Stimulated activated CD8-positive, alpha-beta memory T cell treated with anti-CD3 and anti-CD28 coated beads, Interleukin-12 subunit alpha, Interleukin-12 subunit beta, amount 100 ng/mL, for 1 hour (primary cell): ENCODE measurements at places on chromosomes 2 and 18.

DNA sequence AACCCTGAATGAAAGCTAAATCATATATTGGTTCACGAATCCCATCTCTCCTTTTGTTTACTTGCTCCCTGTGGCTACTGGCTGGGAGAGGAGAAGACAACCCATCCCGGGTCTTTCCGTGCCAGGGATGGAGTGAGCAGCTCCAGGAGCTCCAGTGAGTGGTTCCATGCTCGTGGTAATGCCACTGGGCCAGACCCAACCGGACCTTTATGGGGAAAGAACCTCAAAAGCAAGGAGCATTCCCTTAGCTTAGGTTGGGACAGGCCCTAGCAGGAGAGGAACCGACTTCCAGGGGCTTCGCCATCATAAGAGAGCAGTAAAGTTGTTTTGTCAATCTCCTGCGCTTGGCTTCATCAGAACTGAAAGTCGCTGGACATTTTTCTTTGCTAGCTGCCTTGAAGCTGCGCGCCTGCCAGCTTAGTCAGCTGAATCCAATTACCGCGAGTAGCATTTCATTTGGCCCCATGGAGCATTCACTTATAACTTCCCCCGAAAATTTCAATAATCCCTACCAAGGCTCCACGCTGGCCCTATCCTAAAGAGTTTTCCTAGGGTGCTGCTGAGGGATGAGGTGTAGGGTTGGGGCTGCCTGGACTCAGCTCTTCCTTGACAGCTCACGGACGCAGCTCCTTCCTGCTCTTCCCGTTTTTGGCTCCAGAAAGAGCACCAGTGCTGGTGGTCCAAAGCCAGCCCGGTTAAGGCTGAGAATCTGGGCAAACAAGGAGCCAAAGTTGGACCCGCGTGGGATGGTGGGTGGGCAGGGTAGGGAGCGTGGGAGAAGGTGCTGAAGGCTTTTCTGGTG, 4.9 kb downstream of the HOXD3 start:
- DNase-seq, result no peak

- DNase-seq, result no peak
These were observed 158.4 kb downstream of the SH3RF3 start for GRCh38 chr2:109287413-109287812.

DNA sequence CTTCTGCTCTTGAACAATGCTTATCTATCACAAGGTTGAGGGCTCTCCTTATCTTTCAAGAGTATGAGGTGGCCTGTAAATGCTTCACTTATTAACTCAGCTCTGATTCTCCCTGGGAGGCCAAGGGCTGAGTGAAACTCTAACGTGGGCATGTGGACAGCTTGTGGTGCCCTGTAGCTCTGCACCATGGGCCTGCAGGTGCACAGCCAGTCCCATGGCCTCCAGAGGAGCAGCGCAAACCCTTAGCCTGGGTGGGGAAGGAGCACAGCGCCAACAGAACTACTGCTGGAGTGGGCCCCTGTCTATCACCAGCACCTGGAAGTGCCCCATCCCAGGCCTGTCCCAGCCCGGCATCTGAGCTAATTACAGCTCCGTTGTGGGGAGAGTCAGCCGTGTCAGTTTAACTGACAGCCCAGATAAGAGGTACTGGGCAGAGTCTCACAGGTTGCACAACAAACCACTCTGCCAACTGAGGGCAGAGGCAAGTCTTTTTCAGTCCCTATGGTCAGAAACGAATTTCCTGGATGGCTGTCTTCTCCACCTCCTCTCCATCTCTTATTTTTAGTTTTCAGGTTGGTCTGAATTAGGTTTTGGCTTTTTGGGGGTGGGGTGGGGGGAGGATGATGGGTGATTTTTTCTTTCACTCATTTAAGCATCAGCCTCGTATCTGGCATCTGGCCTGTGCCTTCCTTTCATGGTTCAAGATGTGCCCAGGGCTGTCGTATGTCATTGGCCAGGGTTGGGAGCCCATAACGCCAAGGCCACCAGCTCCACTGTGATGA, 219.5 kb downstream of the BCL2 start:
- DNase-seq, result no peak

- DNase-seq, result no peak
These were observed 105.5 kb upstream of the CCDC68 start for GRCh38 chr18:55064760-55065159.

DNA sequence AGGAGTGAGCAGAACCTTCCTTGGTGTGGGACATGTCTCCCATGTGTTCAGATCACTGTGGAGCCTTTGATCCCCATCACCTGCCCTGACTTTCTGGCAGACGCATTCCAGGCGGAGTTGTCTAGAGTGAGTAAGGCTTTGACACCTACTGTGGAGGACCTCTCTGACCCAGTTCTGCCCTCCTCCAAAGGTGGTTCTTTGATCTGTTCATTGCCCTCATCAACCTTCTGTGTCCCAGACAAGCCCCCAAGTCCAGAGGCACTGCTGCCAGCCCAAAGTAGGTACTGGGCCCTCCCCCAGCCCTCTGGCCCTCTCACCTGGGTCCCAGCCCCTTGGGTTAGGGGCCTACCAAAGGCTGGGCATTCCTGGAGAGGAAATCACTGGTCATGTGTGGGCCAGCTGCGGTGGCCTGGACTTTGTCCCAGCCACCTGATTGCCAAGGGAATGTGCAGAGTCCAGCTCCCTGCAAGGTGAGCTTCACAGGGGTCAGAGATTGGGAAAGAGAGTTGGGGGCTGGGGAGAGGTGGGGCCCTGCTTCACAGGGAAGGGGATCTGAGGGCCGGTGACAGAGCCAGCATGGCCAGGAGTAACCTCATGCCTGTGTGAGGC, 12.1 kb upstream of the FAHD2A start:
- no peak for DNase-seq

DNA sequence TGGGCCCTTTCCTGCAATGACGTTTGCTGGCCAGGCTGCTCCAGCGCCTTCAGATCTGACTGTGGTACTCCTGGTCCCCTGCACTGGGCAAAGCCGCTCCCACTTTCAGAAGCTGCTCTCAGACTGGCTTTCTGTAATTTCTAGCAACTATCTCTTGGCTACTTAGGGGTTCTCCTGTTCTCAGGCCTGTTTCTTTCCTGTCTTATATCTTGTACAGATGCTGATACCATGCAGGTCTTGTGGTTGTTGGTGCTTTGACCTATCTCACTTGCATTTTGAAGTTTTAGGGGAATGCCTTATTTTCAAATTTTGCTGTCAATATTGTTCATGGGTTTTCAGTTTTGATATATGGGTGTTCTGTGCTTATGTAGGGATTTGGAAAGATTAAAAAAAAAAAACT, 145.8 kb downstream of the CLIP4 start:
- DNase-seq, result no peak

DNA sequence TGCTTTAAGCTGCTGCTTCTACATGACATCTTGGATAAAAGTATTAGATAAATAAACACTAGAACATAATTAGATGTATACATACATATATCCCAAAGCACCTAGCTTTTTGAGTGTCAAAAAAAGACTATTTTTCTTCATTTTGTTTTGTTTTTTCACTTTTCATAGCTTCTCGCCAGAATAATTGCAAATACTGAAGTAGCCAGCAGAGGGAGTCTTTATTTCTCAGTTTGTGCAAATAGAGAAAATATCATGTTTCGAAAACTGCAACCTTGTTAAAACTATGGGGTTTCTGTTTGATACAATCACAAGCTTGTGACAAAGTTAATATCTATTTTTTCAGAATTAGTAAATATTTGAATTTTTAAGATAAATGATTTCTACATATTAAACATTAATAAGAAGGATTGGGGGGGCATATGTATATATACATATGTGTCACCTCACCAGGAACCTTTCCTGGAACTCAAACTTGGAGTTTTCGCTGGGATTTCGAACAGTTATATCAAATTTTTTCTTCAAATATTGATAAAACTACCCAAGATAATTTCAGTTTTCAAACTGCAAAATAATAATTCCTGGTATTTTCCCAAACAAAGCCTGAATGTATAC, 61.0 kb downstream of the GRB14 start:
- DNase-seq, result no peak

DNA sequence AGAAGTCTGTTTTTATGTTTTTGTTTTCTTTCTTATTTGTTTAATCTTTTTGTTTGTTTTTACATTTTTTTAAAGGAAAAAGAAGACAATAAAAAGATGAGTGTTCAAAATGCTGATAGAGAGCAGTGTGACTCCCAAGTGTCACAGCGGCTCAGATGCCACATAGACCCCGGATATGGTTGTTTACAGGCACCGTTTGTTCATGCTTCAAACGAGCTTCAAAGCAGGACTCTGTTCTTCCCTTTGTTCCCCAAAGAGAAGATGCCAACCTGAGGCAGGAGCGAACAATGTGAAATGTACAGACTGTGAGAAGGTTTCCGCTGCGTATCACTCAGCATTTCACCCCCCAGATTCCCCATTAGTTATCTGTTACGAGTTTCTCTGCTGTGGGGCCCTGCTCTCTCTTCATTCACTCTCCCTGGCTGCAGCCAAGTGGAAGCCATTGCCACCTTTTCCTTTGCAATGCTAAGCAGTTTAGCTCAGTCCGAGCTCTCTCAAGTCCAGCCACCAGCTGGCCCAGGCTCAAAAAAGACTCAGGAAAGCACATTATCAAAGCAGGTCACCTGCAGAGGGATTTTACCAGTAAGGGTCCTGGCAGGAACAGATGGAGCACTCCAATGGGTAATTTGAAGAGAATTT, 36.4 kb upstream of the PHLPP1 start:
- DNase-seq, result no peak

- DNase-seq, result no peak
These were observed 176.1 kb upstream of the SPRED2 start for GRCh38 chr2:65608466-65608865.

DNA sequence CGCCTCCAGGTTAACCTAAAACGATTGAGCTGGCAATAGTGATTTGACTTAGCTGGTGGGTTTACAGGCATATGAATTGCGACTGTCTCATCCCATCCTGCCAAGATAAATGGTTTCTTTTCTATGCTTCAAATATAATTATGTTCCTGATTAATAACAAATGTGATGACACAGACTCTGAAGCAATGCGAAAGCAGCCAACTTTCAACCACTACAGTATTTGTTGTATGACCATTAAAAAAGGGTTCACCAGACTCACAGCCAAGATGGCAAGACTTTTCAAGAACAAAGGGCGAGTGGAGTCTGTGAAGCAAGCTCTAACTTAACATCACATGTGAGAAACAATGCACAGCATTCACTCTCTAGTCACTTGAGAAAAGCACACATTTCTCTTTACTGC, 186.6 kb downstream of the PID1 start:
- no peak for DNase-seq

GRCh38 chr2:241989074-241989473, 119.5 kb downstream of the RTP5 start:
- DNase-seq, result no peak

GRCh38 chr2:156322051-156322685, 10.4 kb downstream of the NR4A2 start:
- no peak for DNase-seq

DNA sequence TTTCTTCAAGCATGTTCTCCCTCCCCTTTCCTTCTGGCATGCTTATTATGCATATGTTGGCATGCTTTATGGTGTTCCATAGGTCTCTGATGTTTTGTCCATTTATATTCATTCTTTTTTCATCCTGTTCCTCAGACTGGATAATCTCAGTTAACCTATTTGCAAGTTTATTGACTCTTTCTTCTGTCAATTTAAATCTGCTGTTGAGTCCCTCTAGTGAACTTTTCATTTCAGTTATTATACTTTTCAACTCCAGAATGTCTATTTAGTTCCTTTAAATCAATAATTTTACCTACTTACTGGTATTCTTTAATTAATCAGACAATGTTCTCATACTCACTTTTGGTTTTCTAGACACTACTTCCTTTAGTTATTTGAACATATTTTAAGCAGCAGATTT, 101.2 kb downstream of the GALNT14 start:
- DNase-seq, result no peak

GRCh38 chr2:158212301-158212700, 110.6 kb downstream of the UPP2 start:
- no peak for DNase-seq

- no peak for DNase-seq
These were observed 31.0 kb downstream of the NHEJ1 start for GRCh38 chr2:219129589-219129988.

DNA sequence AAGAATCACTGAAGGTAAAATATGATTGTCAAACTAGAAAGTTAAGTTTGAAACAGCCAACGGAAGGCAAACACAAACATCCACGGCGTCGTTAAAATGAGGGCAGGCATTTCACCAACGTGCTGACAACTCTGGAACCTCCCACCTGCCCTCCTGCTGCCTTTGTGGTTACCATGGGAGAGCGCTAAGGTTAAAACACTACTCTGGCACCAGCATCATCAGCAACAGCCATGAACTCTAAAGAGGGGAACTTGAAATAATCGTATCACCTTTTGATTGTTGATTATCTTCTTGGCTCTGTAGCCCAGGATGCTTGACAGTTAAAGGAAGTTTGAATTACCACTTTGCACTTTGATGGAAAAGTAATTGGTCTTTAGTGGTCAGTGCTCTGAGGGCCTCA, 34.7 kb downstream of the CYB5A start:
- DNase-seq, result no peak

DNA sequence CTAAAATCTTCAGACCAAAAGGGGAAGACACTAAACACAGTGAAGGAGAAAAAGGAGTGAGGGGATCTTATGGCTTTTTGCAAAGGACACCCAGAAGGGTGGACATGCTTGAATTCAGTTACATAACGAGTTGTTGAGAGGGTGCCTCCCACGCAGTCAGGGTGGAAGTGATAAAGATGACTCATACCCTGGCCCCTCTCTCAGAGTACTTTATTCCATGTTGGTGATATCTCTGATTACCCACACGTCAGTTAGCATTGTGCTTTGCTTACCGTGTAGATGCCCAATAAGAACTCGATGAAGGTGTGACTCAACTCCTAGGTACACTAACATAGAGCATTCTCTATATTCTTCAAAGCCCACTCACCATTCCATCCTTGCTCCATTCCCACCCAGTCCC, 44.4 kb downstream of the EN1 start:
- no peak for DNase-seq

GRCh38 chr18:79070486-79070885, 1.3 kb downstream of the ATP9B start:
- no peak for DNase-seq

DNA sequence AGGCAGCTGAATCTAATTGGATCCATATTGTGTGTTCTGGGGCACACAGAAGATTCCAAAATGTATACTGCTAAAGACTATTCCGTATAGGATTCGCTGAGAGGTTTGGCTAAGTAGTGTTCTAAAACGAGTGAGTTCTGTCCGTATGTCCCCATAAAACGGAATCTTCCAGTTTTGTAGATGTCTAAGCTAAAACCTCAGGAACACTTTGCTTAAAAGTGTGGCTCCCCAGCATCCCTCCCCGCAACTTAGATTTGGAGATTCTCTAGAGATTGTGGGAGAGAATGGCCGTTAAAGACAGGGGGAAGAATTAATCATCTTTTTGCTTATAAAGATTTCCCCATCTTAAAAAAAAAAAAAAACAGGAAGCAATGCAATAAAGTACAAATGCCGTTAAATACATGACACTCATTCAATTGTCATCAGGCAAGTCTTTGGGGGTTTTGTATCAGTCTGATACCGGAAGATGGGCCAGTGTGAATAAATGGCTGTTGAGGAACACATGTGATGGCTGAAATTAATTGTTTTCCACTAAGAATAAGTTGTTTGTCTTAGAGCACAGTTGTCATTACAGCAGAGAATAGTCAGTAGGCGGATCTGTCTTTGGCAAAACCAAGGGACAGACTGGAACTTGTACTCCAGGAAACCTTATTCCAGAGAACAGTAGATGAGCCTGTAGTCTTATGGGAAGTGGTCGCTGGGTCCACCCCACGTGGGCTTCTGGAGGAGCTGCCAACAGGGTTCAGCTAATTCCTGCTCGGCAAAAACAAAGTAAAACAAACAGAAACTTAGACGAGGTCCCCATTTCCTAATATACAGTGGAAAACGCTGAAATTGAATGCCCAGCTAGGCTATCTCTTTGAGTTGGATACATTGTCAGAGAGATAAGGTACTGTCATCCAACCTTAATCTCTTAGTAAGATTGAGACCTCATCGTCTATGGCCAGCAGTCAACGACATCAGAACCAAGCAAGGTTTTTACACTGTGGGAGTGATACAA, 1.7 kb downstream of the EMILIN2 start:
- DNase-seq, result no peak
